HEK293T (cell line): ENCODE measurements at places on chromosomes 1 and 21.
A peak's percentile ranks its signal among the peaks of the same experiment; 100 is the strongest.

GRCh38 chr21:45035477-45035848 is 38.9 kb upstream of the ADARB1 start:
- DNase-seq = no peak

- no peak for DNase-seq
Observed at GRCh38 chr1:243730487-243731150, 119.4 kb downstream of the AKT3 start.

- no peak for DNase-seq
Observed at GRCh38 chr1:113401728-113402127, 11.4 kb downstream of the MAGI3 start.

DNA sequence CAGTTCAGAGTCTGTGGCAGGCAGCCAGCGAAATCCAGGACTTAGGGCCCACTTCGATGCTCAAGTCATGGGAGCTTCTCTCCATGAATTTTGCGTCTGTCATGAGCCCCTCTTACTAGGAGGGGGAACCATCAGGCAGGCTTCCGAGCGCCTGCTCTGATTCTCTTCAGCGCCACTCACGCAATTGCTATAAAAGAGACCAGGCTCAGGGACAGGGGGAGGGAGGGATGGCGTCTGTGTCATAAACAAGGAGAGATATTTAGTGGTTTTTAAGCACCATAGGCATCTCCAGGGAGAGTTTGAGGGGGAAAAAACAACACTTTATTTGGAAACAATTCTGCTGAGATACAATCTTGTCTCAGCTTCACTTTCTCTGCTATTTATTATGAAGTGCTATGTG is 60.6 kb downstream of the NAV1 start:
- DNase-seq = no peak

DNA sequence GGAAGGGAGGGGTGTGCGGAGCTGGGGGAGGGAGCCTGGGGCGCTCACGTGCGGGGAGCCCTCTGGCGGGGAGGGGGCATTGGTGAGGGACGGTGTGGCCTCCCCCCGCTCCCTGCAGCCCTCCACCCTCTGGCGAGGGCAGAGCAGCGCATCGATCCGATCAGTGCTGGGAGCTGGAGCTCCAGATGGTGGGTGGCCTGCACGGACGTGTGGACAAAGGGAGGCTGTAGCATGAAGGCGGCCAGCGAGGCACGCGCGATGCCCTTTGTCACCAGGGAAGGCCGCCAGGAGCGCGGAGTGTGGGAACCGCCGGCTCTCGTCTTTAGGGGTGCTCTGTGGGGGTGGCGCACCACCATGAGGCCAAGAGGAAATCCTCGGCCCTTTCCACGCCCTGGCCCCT is 5.4 kb upstream of the HES5 start:
- no peak for DNase-seq

- peak; percentile 85 for DNase-seq
Observed at GRCh38 chr1:58768971-58769808, 14.7 kb downstream of the JUN start.

DNA sequence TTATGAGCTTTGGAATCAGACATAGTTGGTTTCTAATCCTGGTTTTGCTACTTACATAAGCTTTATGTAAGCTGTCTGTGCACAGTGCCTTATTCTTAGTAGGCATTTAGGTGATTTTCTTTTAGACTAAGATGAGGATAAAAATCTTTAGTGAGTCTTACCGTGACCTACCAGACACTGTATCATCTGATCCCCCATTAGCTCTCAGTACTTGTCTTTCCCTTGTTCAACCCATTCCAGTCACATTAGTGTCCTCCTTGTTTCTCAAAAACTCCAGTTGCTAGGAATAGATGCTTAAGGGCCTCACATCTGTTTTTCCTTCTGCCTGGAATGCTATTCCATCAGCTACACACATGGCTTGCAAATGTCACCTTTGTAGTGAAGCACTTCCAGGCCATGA is 18.8 kb downstream of the PPP1R12B start:
- DNase-seq = no peak

DNA sequence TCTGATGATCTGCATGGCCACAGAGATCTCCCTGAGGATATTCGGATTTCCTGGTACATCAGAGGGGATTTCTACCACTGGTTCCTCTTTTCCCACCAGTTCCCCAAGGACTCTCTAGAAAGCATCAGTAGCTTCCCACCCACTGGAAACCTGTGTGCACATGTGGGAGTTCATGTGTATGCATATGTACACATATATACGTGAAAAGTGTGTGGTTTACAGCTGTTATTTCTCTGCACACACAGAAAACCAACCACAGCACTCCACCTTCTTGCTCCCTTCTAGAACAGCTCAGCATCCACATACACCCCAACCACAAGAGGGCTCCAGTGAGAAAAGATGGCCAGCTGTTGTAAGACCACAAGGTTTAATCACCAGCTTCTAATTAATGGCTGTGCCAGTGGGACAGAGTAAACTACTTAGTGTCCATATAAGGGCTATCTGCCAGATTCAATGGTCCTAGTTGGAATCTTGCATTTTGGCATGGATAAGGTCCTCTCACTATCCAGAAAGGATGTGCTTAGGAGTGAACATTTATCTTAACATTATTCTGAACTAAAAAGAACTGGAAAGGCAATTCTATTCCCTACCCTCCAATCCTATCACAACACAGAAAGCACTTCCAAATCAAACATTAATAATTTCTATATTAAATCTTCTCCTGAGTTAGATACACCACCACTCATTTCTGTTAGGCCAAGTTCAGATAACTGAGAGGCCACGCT is 24.1 kb downstream of the GPR3 start:
- peak; percentile 61 for DNase-seq

DNA sequence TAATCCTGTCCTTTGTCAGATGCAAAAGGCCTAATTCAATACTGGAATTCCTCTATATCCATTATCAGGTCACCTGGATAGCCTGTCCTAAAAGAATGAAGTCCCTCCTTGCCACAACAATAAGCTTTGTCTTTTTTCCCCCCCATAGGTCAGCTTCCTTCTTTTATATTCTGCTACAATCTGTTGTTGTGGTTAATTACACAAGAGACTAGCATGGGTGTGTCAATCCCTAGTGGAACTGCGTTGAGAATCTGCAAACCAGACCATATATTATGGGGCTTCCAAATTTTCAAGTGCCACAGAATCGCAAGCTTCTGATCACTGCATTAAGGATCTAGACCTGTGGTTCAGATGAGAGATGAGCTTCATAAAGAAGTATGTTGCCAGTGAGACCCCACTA is 349.6 kb downstream of the SMYD3 start:
- no peak for DNase-seq

DNA sequence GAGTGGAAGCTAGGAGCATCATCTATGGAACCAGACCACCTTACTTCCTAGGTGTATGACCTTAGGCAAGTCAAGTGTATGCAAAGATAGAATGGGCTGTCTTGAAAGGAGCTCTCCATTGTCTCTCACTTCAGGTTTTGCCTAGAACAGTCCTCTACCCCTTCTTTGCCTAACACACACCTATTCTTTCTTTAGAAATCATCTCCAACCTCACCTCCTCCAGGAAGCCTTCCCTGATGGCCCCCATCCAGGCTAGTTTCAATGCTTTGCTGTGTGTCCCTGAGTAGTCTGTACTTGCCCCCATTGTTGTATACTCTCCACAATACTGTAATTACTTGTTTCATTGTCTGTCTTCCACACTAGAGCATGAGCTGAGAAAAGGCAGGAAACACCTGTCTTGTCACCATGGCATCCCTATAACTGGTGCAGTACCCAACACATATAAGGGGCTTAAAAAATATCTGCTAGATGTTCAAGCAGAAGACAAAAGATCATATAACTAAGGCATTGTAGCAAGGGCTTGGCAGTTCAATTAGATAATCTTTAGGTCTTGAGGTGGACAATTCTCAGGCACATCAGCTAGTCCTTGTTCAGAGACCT is 83.0 kb downstream of the RRAGC start:
- no peak for DNase-seq

DNA sequence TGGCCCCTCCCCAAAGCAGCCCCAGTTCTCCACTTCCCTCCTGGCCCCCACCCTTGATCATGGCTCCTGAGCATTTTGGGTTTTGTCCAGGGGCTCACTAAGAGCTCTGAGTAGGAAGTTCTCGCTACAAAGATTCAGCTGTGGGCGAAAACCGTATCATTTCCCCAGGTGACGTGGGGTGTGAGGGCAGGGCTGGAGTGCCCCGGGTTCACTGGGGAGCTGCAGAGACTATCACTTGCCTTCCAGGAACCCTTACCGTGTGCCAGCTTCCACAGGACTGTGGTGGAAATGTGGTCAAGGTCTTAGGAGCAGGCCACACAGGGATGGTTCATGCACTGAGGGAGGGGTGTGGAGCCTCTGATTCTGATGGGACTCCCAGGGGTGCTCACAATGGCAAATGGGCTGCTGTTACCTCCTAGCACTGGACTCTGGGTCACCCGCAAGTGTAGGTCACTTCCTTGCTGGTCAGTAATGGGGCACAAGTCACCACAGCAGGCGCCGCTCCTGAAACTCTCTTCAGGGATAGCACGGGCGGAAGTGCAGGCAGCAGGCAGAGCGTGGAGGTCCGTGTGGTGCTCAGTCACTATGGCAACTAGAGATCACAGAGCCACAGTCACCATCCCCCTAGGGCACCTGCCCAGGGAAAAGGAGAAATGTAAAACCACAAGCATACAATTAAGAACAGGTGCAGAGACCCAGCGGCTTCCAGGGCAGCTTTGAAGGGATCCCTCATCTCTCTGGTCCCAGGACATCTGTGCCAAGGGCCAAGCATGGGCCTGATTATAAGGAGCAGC is 35.4 kb downstream of the RSPH1 start:
- no peak for DNase-seq

DNA sequence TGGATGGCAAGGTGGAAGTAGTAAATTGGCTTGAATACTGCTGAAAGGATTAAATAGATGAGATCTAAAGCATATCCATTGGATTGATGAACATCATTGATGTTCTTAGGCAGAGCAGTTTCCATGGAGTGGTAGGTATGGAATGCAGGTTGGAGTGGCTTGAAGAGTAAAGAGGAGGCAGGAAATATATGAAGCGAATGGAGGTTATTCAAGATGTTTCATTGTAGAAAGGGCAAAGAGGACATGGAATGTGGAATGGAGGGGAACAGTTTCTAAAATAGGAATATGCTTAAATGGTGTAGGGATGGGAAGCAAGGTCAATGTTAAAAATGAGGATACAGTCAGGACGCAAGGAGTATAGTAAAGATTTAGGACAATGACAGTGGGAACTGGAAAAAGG is 6.1 kb downstream of the OSBPL9 start:
- no peak for DNase-seq

- DNase-seq = no peak
Observed at GRCh38 chr1:64043288-64043687, 160.1 kb upstream of the UBE2U start.

DNA sequence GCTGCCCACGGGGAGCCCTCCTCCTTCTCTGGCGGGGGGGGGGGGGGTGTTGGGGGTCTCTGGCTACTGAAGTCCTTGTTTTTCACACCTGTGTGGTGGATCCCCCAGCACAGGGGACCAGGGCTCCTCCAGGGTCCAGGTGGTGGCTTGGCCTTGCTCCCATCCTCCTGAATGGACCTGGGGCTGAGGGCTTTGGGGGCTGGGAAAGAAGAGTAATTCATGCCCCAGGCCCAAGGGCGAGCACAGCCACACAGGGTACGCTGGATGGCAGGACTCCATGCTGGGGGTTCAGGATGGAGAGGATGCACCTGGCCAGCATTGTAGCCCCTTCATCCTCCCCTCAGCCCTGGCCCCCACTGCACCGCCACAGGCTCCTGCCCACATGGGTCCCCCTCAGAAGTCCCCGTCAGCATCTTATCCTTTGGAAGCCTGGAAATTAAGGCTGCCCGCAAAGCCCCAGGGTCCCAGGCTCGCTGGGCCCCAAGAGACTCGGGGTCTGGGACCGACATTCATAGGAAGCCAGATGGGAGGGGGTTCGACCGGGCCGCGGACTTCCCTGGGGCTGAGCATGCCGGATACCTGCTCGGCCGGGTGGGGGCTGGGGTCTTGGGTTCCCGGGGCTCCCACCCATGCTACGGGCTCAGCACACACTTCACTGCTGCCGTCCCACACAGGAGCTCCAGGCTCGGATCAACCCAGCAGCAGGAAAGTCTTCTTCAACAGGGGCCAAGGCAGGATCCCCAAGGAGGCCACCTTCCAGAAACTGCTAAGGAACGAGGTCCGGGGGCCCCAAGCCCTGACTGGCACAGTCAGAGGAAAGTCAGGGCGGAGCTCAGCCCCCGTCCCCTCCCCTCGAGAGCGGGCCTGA is 49.0 kb upstream of the ACTRT2 start:
- DNase-seq = no peak

DNA sequence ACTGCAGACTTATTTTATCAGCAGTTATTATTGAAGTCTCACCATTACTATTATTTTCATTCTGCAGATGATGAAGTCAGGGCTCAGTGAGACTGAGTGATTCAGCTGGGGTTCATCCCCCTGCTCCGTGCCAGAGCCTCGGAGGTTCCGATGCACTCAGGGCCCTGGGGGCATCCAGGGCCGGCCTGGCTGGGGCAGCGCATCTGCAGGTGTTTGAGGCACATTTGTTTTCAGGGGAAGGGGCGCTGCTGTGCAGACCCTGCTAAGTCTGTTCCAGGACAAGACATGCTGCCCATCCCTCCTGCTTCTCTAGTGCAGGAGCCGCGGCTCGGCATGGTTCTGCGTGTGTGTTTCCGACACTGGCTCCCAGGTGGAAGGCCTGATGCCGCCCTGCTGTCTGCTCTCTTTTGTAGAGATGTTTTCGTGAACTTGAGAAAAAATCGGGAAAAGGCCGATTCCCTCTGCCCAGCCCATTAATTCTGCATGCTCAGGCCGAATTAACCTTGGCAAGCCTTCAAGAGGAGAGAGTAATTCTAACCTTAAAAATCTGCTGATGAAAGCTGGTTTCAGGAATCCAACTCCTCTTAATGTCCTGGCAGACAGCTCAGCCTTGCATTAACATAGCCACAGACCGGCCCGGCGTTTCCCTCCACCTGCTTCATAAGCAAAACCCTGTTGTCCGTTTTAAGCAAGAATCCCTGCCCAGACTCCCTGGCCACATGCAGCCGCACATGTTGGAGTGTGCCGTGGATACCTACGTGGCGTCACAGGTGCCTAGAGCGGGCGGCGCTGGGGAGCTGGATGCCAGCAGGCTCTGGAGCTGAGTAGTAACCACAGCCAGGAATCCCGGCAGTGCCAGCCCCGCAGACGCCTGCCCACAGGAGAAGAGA is 316.0 kb upstream of the VAMP3 start:
- no peak for DNase-seq

- DNase-seq = no peak
Observed at GRCh38 chr1:24108334-24109165, 3.4 kb downstream of the MYOM3 start.

DNA sequence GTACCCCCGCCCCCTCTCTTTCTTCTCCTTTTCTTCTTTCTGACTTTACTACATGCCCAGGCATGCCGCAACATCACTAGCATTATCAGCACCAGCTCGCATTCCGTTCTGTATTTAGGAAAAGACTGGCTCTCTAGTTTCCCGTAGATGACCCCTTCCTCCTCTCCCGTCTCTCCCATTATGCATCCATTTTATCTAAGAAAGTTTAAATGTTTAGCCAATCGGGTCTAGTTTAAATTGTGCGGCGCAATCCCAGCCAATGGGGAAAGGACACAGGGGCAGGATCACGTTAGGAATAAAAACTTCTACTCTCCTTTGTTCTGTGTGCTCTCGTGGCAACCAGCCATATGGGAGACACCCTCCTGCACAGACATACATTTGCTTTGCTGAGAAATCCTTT is 2.3 kb upstream of the KRTAP10-7 start:
- DNase-seq = no peak

GRCh38 chr1:26529655-26530409 is at the start of gene RPS6KA1:
Gene RPS6KA1, plus strand, starts transcription at chr1:26529761. Its CDS starts 160 bp downstream, at chr1:26529921.
- DNase-seq = peak; percentile 92

- DNase-seq = no peak
Observed at GRCh38 chr21:37408464-37409193, 42.1 kb downstream of the DYRK1A start.
